Effector CD4-positive, alpha-beta T cell (primary cell): ENCODE measurements at places on chromosomes 12 and 14.

- DNase-seq: no peak
Observed at GRCh38 chr12:53193040-53193439, 12.3 kb upstream of the CSAD start.

GRCh38 chr14:101191101-101191720 lies 287.7 kb upstream of the RTL1 start:
- DNase-seq: no peak

- peak; percentile 28 for DNase-seq
Observed at GRCh38 chr14:61662437-61663311, 32.6 kb upstream of the HIF1A start.

- DNase-seq: no peak
Observed at GRCh38 chr14:87131879-87132278, 861.1 kb downstream of the GALC start.

DNA sequence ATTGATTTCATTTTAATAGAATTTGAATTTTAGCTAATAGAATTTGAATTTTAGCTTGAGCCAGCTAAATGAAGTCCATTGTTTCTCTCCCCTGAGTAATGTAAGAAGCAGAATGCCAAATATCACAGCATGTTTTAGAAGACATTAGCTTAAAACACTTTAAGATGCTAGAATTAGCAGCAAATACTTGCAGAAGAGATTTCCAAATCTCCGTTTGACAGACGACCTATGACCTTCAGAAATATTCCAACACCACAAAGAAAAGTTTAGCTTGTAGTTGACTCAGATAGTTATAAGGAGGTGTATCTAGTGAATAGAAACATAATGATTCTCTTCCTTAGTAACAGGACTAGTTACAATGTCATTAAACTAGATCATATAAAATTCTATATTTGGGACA lies 51.7 kb upstream of the MYF6 start:
- no peak for DNase-seq

DNA sequence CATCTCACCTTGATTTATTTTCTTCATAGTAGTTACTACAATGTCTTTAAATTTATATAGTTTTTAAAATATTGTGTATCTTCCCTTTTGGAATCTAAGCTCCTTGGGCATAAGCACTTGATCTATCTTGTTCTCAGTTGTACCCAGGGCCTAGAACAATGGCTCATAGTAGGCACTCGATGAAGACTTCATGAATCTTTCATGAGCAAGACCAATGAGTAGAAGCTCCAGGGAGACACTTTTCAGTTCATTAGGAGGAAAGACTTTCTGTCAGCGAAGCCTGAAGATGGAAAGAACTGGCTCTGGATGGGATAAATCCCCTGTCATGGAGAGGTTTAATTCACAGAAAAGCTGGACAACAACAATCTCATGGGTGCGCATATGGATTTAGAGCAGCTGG lies 140.2 kb upstream of the CRY1 start:
- DNase-seq: no peak

DNA sequence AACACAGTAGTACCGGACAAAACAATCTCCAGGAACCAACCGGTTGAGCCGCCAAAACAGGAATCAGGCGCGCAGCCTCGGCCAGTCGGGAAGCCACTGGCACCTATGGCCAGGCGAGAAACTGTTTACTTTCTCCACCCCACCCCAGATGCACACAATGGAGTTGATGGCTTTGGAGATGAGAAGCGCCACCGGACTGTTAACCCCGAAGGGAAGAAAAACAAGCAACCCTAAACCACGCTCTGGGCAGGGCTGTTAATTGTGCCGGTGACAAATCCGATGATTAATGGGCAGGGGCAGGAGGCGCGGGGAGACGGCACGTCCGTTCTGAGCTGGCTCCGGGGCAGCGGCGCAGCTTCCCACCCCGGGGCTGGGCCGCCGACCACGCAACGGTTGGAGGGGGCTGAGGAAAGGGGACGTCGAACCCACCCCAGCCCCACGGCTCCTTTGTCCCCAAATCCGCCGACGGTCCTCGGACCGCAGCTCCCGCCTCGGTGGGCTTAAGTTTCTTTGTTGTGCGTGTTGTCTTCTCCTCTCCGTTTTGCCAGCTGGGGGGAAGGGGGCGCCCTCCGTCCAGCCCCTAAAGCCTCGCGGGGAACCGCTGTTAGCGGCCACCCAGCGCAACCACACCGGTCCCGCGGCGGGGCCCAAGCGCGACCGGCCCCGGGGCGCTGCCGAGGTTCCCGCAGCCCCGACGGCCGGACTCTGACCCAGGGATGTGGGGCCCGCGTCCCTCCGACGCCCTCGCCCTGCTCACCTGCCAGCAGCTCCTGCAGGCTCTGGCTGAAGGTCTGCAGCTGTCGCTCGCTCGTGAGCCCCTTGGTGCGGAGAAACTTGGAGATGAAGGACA lies 790 bp downstream of the BTG1 start:
- peak; percentile 28 for DNase-seq

DNA sequence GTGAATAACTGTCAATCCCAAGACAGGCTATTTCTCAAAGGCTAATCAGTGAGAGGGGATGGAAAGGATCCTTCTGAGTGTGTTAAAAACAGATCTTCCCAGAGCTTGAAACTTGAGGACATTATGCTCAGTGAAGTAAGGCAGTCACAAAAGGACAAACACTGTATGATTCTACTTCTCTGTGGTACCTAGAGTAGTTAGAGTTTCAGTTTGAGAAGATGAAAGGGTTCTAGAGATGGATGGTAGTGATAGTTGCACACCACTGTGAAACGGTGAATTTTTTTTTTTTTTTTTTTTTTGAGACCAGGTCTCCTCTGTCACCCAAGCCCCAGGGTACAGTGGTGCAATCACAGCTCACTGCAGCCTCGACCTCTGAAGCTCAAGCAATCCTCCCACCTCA lies 133.8 kb downstream of the SAMD4A start:
- no peak for DNase-seq

DNA sequence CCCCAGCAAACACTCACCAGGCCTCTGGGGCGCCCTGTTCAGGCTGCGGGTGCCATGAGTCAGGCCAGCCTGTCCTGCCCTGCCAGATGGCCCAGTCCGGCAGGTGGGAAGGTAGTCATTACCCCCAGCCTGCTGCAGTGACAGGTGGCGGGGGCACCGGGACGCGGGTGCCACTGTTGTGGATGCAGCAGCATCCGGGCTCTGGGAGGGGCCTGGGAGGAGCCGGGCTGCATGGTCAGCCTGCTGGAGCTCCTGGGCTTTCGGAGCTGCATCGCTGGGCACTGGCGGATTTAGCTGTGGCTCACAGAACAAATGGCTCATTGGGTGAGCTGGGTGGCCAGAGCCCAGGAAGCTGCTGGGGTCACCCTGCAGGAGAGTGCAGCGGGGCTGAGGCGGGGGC lies 13.5 kb downstream of the CEP170B start:
- no peak for DNase-seq

DNA sequence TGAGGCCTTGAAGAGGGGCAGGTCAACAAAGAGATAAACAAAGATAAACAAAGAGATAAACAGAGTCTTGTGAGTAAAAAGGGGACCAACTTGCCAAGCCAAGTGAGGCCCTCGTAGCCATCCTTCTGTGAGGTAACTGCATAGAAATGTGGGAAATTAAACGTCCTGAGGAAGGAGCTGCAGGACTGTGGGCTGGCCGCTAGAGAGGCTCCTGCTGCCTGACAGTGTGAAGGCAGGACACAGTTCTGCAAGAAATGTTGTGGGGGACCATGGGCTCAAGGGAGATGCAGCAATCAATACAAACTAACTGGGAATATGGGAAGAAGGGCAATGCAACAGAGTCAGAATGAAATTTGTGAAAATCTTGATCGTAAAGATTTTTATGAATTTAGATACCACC lies 91.9 kb downstream of the SLC8A3 start:
- DNase-seq: no peak

GRCh38 chr12:113466454-113467141 lies 5.1 kb downstream of the LHX5 start:
- DNase-seq: no peak

GRCh38 chr12:86730233-86730632 lies 474.0 kb upstream of the MGAT4C start:
- DNase-seq: no peak

DNA sequence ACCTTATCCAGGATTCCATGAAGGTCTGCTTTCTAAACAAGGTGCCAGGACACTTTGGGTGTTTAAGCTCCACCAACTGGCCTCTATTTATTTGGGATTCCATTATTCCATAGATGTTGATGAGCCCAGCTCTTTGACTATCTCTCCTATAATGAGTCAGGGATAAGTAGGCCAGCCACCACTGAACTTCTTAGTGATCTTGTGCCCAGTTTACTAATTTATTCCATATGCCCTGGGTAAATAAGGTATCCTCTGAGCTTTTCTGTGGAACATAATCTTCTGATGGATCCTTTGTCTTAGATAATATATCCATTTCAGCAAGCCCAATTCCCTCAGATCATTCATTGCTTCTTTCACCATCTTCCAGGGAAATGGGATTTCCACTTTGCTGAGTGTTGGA lies 535.0 kb downstream of the FOXG1 start:
- no peak for DNase-seq

DNA sequence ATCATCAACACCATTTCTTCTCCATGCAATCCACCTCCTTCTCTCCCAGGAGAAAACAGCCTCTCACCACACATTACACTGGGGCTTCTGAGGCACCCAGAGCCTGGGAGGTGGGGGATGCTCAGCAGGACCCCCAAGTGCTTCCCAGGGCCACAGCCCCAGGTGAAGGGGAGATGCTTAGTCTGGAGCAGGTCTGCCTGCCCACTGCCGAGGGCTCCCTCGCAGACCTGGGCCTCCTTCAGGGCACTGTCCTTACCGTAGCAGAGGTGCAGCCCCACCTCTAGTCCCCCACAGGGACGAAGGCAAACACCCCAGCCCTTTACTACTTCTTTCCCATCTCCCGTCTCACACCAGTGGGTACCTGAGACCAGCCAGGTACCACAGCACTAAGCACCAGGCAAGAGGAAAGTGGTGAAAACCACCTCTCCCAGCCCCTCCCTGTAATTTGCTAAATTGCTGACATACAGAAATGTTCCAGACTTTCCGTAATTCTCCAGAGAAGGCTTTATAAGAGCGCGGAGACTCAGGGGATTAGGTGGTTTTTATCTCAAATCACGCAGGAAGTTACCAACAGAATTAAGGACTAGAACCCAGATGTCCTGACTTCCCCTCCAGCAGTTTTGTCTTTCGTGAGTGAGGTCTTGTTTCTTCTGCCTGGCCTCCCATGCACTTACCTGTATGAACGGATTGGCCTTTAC lies 59.0 kb downstream of the PLEKHG3 start:
- no peak for DNase-seq

DNA sequence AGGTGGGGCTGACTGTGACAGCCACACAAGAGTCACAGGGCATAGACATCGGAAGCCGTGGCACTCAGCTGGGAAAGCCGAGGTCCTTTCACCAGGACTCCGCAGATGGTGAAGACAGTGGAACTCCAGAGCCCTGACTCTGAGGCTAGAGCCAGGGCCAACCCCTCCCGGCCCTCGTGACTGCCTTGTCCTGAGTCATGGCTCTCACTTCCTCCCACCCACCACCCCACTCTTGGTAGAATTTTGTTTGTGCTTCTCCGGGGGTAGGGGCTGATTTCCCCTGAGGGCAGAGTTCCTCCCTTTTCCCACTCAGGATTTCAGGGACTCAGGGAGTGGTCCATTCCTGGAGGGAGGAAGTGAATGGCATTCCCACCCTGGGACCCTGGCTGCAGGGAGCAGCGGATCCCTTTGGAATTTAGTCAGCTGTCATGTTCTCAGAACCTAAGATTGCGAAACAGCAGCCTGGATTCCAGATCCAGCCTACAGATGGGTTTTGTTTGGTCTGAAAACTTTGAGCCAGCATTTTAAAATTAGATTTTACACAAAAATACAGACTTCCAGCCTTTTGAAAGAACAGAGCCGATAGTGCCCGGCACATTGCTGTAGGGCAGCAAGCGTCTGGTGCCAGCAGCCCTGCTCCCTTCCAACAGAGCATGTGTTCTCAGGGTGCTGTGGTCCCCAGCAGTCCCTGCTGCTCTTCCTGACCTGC lies 50.7 kb downstream of the TPCN1 start:
- no peak for DNase-seq

DNA sequence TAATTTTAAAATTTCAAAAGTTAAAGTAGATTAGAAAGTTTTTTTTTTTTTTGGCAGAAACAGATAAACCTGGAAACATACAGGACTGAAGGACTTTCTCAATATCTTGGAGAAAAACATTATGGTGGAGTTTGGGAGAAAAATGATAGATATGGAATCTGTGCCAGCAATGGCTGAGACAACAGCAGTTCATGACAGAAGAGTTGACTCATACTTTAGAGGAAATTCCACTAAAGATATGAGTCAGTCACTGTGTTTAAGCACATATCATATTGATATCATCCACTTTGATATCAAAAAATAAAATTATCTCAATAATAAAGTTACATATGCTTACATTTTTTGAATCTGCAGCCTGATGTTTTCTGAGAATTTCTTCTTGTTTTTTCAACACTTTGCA lies 193.9 kb upstream of the OR4E1 start:
- no peak for DNase-seq

GRCh38 chr12:129069886-129070285 lies 216.6 kb downstream of the GLT1D1 start:
- no peak for DNase-seq

DNA sequence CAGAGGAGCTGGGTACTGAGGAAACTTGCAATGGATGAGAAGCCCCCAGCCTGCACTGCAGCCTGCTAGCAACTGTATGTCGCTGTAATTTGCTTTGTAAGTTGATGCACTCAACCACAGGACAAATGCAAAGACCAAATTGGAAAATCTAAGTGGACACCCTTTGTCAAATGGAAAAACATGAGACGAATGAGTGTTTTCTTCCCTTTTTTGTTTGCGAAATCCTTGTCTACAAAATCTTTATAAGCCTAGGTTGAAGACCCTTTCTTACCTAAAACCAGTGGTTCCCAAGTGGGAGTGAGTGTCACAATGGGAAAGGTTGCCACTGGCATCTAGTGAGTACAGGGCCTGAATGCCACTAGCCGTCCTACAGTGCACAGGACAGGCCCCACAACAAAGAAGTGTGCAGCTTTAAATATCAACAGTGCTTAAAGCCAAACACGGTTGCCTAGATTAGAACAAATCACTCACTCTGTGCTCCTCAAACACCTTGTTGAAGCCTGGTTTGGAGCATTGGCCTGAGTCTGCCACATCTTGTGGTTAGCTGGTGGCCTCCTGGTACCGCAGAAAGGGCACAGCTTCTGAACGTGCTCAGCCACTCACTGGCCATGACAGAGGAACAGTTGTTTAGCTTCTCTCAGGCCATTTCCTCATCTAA lies 7.6 kb upstream of the VASH1 start:
- no peak for DNase-seq

- DNase-seq: peak; percentile 65
Observed at GRCh38 chr14:65847075-65847847, 434.7 kb downstream of the FUT8 start.

DNA sequence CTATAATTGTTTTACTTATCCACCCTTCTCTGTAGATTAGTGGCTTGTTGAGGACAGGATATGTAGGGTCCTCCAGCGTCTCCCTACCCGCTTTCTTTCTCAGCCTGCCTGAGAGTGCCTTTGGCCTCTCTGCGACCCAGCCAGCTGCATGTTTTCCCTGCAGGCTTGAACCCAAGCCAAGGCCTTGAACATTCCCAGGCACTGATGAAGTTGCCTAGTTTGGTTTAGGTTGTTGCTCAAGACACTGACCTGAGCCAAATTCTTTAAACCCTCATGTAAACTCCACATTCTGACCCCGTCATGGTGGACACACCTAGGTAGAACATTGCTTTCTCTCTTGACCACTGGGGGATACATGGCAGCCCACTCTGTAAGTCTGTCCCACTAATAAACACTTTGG lies 33.4 kb upstream of the TXNRD1 start:
- no peak for DNase-seq

GRCh38 chr12:69073035-69073434 lies 140.1 kb upstream of the CPM start:
- DNase-seq: no peak

GRCh38 chr12:93889516-93890212 lies 212.5 kb downstream of the CRADD start:
- no peak for DNase-seq
